ENCODE measurements at places on chromosomes 5 and 9.

- DNase-seq = no peak
These were observed 68.2 kb upstream of the HRH2 start for GRCh38 chr5:175589714-175590113.

DNA sequence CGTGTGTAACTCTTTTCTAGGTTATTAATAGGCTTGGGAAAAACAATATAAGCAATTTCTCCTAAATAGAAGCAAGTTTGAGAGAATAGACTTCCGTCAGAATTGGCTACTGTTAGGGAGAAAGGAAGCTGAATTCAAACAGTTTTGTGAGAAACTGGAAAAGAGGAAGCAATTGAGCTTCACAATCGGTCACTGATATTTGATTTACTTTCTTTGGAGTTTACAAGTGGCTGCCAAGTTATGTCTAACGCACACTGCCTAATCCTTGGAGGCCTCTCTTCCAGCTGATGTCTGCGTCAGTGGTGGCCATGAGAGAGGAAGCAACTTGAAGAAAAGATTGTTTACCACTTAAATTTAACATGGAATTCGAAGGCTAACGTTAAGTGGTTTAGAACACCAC is 319.5 kb downstream of the ADGRV1 start:
- no peak for DNase-seq

DNA sequence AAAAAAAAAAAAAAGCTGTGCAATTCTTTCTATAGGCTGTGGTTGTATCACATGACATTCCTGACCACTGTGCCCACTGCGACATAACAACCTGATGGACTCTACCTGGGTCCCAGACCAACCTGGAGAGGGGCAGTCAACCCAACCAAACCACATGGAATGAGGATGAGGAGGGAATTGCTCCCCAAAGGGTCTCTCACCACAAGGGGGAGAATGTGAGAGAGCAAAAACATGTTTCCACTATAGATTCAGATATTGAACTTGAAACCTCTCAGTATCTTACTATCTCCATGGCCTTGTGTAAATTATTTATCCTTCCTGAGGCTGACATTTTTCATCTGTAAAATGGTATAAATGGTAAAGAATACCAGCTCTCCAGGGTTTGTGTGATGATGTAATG is 66.9 kb upstream of the SV2C start:
- DNase-seq = no peak

- no peak for DNase-seq
These were observed 30.3 kb downstream of the SLC25A46 start for GRCh38 chr5:110769000-110769681.

GRCh38 chr5:82806513-82806912 is 270.7 kb downstream of the TMEM167A start:
- no peak for DNase-seq

DNA sequence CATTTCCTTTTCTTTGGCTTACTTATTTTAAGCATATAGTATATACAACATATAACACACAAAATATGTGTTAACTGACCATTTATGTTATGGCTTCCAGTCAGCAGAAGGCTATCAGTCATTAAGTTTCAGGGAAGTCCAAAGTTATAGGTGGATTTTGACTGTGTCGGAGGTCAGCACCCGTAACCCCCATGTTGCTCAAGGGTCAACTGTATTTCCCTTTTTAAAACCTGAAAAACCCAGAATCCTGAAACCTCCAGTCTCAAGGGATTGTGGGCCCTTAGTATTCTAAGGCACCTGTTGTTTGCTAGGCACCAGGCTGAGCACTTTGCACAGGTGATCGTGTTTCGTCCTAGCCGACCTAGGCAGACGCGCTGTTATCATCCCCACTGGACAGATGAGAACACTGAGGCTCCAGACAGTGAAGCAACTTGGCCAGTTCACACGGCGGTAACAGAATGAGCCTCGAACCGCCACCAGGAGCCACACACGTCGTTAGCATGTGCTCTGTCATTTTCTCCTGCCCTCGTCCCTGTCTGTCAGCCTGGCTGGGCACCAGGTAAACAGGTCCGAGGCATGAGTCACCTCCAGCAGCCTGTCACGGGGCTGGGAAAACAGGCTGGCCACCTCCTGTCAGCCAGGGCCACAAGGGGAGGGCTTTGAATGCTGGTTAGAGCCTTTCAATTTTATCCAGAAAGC is 39.9 kb downstream of the DUSP1 start:
- no peak for DNase-seq

GRCh38 chr9:89866701-89867100 is 261.9 kb downstream of the GADD45G start:
- no peak for DNase-seq
